Lower lobe of right lung (tissue), 2 donors: ENCODE measurements at places on chromosomes 4 and X.
A peak's percentile ranks its signal among the peaks of the same experiment; 100 is the strongest.

DNA sequence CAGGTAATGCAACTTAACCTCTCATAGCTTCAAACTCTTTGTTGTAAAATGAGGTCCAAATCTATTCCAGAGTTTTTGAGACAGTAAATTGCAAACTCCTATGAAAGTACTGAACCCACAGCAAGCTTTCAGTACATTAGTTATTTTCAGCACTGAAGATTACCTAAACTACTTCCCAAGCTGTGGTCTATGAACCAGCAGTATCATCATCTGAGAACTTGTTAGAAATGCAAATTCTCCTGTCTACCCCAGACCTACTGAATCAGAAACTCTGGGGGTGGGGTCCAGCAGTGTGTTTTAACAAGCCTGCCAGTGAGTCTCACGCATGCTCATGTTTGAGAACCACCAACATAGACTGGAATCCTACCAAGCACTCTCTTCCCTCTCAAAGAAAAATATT, 5.7 kb upstream of the CASP6 start:
- no peak for DNase-seq

DNA sequence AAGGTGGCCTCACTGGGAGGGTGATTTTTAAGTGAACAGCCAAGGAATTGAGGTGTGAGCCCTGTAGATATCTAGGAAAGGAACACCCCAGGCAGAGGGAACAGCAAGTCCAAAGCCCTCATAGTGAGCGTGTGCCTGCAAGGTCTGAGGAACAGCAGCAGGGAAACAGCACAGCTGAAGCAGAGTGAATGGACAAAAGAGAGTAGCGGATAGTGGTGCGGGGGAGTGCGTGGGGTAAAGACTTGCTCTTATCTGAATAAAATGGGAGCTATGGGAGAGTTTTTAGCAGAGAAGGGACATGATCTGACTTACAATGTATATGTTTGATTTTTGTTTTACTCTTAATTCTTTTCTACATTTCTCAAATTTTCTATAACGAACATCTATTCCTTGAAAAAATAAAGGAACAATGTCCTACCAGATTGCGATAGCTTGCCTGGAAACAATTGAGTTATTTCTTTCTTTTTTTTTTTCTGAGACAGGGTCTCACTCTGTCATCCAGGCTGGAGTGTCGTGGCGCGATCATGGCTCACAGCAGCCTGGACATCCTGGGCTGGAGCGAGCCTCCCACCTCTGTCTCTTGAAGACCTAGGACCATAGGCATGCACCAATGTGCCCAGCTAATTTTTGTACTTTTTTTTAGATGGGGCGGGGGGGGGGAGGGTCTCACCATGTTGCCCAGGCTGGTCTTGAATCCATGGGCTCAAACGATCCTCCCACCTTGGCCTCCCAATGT, 19.5 kb upstream of the HADH start:
- no peak for DNase-seq

DNA sequence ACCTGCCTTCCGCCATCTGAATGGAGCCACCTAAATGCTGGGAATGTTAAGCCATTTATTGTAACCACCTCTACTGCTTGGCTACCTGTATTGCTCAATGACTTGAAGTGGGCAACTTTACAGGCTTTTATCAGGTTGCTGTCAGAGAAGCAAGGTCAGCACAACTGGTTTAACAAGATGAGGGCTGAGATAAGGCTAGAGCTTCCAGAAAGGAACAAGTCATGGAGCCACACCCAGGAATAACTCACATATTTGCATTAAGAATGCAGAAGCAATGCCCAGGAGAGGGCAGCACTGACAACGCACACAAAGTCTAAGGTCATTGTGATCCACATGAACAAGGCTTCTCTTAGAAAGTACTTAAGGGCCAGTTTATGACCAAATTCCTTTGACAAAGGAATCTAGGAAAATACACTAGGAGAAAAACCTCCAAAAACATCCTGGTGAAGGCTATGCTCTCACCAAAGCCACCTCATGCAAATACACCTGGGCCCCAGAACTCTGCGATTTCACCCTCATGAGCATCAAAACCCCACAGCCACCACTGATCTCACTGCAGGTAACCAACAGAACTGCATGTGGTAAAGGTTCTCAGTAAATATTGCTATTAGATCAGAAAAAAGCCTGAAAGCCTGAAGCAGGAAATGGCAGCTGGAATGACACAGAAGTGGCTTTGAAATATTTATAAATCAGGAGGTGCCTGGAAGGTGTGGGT, 15.0 kb upstream of the STS start:
- DNase-seq: peak; percentile 74

DNA sequence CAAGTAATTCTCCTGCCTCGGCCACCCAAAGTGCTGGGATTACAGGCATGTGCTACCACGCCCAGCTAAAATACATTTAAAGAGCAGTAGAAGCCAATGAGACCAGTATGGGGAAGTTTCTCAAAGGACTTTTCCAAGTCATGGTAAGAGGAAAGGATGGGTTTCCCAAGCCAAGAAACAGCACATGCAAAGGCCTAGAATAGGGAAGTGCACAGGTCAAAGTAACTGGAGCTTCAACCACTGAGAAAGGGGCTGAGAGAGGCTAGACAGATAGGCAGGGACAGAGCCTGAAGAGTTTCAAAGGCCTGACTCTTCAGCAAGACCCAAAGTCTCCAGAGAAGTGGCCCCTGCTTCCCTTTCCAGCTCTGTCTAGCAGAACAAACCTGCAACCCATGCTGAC, 162.1 kb downstream of the CORIN start:
- no peak for DNase-seq

GRCh38 chr4:2417226-2417764, 1.1 kb downstream of the ZFYVE28 start:
- DNase-seq: peak; percentile 47

DNA sequence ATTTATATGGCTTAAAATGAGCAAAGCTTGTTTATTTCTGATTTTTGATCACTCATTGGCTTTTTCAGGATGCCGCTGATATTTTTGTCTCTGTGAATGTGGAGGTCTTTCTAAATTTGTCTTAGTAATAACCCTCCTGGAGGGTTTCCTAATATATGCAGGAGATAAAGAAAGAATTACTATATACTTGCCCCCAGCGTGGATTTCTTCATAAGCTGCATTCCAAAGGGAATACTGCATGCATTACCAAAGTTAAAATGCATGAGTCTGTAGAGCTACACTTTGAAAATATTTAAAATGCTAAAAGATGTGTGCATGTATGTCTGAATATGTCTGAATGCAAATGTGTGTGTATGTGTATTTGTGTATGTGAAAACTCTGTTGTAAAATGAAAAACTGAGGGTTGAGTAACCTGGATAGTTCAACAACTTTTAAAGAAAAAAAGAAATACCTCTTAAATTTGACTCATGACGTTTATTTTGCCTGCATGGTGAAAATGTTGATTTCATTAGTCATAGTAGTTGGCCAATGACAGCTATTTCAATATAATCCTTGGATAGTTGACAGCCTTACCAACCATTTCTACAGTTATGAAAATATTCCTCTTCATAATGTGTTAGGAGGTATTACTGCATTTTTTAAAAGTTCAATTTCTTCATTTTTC, 113.2 kb upstream of the ZNF827 start:
- no peak for DNase-seq

- DNase-seq: no peak
These were observed 42.7 kb downstream of the KIF4A start for GRCh38 chrX:70332600-70332999.

DNA sequence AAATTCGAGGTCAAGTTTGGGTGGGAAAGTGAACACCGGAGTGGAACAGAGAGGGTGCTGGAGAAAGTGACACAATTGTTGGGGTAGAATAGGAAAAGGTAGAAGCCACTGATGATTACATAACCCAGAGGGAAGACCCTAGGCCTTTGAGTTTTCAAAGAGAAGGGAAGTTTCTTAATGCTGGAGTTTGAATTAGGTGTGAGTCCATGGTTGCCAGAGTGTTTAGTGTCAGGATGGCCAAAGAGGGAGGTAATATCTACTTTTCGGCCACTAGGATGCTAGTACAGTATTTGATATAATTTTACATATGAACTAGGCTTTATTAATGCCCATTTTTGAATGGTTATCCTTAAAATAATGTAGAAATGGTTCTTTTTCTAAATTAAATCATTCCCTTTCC, 5.4 kb downstream of the BCORL1 start:
- no peak for DNase-seq

- peak; percentile 71 for DNase-seq
These were observed 1.1 kb upstream of the TLR3 start for GRCh38 chr4:186067757-186068385.

GRCh38 chr4:89248879-89249281, 58.7 kb downstream of the GPRIN3 start:
- no peak for DNase-seq

DNA sequence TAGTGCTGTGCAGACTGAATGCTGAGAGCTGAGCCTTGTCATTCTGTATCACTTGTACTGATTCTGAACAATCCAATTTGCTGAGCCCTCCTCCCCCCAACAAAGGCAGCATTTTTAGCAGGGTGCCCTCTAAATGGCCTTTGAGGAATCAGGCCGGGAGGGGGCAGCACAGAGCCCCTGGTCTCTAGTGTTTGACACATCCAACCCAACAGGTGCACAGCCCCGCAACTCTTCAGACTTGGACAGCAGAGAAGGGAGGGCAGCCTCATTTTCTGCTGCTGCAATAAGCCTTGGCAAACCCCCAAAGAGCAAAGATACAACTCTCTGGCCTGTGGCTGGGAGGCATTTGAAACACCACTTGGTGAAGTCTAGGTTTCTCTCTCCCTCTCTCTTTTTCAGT, 3.4 kb downstream of the ATP1B4 start:
- DNase-seq: peak; percentile 51

- no peak for DNase-seq
These were observed 5.3 kb downstream of the HCFC1 start for GRCh38 chrX:153966283-153966688.

DNA sequence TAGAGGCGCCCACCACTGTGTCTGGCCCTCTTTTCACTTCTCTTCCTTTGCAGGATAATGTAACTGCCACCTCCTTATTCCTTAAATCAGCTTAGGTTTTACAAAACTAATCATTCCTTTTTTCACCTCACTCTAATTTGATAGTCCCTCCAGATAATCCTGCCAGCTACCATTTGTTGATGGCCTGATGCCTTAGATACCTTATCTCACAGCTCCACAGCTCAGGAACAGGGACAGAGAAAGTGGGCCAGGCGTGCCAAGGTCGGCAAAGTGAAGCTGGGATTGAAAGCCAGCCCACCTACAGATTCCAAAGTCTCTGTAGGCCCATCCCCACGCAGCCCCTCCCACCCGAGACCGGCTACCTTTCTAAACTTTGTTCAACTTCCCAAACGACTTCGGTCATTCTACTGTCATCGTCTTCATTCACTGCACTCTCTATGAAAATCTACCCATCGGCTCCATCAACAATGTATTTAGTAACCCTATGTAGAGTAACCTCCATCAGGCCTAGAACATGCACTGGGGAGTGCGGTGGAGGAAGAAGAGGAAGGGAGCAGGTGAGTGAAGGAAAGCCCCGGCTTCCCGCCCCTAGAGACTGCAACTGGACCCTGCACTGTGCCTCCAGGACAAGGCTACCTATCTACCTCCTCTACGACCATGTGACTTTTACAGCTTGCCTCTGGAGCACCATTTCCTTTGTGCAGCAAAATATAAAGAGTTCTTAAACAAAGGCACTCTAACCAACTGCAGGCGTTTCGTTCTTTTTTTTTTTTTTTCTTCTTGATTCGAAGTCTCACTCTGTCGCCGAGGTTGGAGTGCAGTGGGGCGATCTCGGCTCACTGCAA, 1.5 kb downstream of the CASP6 start:
- DNase-seq: no peak

GRCh38 chr4:43757147-43757546, 691.5 kb downstream of the KCTD8 start:
- DNase-seq: no peak

GRCh38 chrX:117910216-117910615, 206.4 kb downstream of the KLHL13 start:
- no peak for DNase-seq

DNA sequence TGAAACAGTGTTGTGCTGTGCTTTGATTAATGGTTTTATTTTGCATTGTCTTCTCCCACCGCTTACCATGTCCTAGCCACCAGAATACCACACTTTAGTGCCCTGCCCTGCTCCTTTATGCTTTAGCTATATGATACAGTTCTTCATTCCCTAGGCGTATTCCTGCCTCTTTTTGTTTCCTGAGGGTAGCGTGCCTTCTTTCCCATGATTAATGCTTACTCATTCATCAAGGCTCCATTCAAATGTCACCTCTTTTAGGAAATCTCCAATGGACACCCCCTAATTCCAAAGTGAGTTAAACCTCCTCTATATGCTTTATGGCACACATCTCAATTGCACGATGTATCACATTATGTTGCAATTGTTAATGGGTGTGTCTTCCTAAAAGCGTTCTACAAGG, 46.3 kb downstream of the SPANXD start:
- DNase-seq: no peak

- no peak for DNase-seq
These were observed 20.6 kb downstream of the CNKSR2 start for GRCh38 chrX:21394792-21395191.

DNA sequence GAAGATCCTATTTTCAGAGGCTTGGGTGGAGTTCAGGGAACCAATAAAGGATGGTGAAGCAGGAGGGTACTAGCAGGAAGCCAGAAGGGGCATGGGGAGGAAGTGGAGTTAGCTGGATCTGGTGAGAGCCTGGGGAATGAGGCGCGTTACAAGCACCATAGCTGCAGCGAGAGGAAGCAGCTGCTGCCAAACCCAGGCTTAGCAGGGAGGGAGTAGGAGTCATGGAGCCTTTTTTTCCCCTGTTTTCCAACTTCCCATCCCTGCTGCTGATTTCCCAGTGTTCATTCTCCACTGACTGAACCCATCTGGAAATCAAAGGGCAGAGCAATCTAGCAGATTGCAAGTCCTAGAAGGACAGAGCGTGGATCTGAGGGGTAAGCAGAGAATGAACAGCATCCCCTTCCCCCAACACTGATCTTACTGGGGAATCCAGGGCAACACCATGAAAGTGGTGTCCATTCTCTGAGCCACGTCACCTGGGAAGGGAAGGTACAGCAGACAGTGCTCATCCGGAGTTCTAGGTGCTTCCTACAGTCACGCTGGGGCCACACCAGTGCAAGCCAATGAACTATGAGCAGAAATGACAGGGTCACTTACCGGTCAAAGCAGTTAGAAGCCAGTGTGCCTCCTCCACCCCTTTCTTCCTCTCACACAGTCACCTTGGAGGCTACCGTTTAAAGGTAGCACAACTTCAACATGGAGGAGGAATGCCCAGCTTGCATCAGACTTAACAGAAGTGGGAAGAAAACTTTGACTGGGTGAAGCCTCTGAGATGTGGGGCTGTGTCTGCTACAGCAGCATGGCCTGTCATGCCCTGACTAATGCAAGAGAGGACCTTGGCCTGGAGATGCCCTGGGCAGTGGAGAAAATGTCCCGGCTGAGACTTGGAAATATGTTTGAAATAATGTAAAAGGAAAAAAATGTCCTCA, 36.7 kb downstream of the SMIM20 start:
- DNase-seq: no peak

- DNase-seq: no peak
These were observed 137.1 kb downstream of the PJA1 start for GRCh38 chrX:69028006-69028760.
